ENCODE measurements at places on chromosomes 16 and 17.

DNA sequence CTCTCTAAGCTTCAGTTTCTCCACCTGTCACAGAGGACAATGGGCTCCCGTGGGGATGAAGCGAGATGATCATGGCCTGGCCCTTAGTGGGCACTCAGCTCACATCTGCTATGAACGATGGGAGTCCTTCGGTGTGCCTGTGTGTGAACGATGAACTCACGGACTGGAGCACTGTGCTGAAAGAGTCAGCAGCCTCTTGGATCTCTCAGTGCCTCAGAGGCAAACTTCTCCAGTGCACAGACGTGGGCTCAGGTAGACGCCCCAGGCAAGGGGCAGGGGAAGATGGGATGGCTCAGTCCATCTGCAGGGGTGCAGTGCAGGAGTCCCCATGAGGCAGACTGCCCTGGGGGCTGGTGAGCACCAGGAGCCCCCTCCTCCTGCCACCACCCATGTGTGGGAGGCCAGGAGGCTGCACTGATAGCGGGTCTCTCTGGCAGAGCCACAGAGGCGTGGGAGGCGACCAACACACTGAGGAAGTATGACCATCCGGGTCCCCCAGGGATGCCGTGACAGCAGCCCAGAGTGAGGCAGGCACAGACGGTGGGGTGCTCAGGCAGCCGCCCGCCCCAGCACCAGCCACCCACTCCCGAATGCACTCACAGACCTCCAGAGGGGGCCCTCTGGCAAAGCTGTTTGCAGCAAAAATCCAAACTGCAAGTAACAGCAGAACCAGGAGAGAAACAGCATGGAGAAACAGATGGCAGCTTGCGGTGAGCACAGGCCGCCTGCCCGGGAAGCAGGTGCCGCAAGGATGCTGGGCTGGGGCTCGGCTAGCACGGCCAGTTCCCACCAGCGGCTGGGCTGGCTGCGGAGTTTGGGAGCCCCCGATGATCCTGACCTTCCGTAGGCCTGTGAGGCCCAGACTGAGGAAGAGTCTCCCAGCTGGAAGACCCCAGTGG lies 82.7 kb downstream of the RPH3AL start:
- no peak for DNase-seq

DNA sequence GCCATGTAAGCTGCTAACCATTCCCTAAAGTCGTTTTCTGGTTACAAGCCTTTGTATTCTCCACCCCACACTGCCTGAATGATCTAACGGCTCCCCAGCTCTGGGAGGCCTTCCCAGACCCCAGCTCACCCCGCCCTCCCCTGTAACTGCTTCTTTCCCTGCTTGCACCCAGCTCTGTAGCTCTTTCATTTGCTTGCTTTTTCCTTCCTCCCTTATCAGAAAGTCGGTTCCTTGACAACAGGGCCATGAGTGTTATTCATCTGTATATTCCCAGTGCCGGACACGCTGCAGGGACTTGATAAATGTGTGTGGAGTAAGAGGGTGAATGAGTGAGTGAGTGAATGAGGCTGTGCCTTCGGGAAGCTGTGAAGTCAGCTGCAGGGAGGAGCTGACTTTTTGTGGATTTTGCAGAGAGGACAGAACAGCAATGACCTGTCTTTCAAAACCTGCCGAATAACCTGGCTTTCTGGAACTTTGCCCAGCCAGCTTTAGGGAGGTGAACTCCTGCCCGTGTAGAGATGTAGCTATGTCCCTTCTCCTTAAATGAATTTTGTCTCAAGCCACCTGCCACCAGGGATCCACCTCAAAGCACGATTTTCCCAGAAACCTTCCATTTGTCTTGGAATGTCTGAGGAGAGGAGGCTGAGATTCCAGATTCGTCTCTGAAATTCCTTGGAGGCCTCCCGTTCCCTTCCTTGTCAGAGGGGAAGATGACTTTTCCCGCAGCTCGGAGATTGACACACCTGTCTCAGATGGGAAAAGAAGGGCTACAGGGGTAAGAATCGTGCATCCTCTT lies 20.0 kb upstream of the CACNG4 start:
- no peak for DNase-seq

DNA sequence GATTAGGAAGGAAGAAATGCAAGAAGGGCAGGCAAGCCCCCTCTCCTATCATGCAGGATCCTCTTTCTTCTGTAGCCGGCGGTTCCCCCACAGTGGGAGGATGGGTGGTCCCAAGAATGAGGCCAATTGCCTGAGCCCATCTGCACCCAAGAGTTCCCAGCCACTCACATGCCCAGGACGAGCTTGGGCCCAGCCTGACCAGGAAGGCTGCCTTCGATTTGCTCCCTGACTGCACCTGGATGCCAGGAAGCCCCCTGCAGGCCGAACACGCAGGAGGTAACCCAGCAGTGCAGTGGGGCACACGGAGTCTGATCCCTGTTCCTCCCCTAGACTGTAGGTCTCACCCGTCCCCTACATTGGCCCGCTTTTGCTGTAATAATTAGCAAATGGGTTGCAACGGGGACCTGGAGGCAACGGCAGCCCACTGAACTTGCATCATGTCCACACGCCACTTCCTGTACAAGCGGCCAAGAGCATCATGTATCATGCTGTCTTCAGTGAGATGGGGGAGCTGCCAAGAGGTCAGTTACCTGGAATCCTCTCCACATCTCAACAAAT lies 67.5 kb downstream of the AMFR start:
- no peak for DNase-seq

DNA sequence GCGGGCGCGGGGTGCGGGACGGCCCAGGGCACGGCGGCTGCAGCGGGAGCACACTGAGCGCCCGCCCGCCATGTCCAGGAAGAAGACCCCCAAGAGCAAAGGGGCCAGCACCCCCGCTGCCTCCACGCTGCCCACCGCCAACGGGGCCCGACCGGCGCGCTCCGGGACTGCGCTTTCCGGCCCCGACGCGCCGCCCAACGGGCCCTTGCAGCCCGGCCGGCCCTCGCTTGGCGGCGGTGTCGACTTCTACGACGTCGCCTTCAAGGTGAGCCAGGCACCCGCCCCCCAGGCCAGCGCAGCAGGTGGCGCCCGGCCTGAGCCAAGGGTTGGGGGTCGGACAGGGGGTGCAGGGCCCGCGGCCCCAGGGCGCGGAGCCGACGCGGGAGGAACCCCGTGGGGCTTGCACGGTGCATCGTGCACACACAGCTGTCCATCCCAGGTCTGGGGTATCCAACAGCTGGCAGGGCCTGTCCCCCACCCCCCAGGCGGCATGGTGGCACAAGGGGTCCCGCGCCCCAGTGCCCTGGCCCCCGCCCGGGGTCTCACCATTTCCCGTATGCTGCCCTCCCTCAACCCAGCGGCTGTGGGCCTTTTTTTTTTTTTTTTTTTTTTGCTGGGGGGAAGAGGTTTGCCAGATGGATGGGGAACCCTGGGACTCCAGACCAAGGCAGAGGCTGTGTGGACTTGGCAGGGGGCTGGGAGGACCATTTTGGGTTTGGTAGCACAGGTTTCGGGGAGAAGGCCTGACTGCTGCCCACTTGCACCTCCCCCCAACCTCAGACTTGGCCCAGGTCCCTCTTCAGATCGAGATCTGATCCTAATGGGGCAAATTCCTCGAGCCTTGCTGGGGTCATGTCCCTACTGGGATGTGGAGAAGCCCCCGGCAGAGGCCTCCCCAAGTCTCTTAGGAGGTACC lies 547 bp downstream of the RAB26 start:
- DNase-seq = no peak

- no peak for DNase-seq
Measured at GRCh38 chr16:16036359-16036792, 87.0 kb downstream of the ABCC1 start.

DNA sequence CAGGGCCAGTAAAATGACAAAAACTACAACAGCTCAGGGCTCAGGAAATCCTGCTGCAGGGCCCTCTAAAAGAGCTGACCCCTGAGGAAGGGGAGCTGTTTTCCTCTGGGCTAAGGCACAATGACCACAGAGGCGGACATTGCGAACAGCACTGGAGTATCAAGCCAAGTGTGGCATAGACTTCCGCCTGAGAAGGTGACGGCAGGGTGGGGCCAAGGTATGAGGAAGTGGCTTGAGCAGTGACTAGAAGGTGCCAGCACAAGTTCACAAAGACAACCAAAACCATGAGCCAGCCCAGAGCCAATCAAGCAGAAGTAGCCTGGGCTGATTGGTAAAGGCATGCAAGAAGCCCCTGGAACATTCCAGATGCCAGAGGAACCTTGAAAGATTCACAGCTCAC lies 13.9 kb downstream of the ERN2 start:
- no peak for DNase-seq

- no peak for DNase-seq
Measured at GRCh38 chr16:54582631-54583250, 296.2 kb upstream of the IRX3 start.

- no peak for DNase-seq
Measured at GRCh38 chr16:407253-407652, 5.6 kb downstream of the DECR2 start.

DNA sequence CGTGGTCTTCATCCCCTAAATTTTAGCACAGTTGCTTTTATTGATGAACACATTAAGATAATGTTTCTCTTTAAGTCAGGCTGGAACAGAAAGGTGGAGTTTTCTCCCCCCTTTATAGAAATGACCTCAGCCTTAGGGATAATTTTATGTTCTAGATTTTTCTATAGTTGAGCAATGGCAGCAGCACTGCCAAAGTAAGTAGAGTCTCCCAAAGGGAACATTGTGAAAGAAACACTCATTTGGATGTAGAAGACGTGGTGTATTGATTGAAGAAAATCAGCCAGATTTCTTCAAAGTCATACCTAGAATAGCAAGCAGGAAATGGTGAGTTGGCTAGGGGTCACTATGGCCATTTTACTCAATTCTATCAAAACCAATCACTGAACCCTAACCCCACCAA lies 122.5 kb downstream of the DNAH9 start:
- DNase-seq = no peak

- no peak for DNase-seq
Measured at GRCh38 chr17:2060681-2061440, 6.0 kb downstream of the HIC1 start.

All from AG08395 (cell line).